Suppressor macrophage treated with lipopolysaccharide for 4 hours (primary cell): ENCODE measurements at places on chromosomes 11 and 22.

DNA sequence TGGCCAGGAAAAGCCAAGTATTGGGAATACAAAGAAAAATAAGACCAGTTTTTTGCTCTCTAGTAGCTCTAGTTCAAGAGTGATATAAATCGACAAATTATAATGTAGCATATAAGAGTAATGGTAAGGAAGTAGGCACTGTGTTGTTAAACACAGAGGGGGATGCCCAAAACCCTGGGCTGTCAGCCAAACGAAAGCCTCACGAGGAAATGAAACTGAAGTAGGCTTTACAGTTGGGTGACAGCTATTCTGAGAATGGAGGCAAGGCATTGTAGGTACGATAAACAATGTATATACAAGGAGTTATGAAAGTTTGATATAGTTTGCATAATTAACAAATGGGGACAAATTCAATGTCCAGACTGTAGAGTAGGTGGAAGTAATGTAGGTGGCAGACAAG, 176.4 kb downstream of the FAM181B start:
- peak; percentile 83 for DNase-seq

GRCh38 chr11:117076941-117077691, 21.1 kb downstream of the SIK3 start:
- peak; percentile 31 for DNase-seq

- no peak for DNase-seq
Observed at GRCh38 chr22:38845004-38845740, 1.3 kb upstream of the NPTXR start.

GRCh38 chr11:86669424-86669823, 3.0 kb downstream of the ME3 start:
- DNase-seq = no peak

DNA sequence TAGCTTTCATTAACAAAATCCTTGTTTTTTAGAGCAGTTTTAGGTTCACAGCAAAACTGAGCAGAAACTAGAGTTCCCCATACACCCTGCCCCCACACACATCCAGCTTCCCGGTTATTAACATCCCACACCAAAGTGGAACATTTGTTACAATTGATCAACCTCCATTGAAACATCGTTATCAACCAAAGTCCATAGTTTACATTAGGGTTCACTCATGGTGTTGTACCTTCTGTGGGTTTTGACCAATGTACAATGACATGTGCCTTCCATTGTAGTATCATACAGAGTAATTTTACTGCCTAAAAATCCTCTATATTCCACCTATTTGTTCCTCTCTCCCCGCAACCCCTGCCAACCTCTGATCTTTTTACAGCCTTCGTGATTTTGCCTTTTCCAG, 28.5 kb downstream of the PRDM11 start:
- no peak for DNase-seq

- no peak for DNase-seq
Observed at GRCh38 chr11:6931146-6931713, 5.0 kb downstream of the ZNF215 start.

DNA sequence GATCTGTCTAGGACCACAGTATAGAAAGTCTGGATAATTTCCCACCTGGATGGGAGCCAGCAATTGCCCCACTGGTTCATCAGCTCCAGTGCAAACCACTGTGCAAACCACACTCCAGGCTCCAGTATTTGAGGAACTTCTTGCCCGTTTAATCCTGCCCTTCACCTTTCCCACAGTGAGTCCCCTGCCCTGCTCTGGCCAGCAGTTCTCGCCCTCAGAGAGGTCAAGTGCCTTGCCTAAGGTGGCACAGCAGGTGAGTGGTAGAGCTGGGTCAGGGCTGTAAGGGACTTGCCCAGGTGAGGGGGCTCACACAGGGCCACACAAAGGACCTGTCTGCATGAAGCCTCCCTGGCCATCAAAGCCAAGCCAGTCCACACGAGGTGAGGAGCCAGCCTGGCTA, 24.1 kb downstream of the MS4A10 start:
- no peak for DNase-seq

DNA sequence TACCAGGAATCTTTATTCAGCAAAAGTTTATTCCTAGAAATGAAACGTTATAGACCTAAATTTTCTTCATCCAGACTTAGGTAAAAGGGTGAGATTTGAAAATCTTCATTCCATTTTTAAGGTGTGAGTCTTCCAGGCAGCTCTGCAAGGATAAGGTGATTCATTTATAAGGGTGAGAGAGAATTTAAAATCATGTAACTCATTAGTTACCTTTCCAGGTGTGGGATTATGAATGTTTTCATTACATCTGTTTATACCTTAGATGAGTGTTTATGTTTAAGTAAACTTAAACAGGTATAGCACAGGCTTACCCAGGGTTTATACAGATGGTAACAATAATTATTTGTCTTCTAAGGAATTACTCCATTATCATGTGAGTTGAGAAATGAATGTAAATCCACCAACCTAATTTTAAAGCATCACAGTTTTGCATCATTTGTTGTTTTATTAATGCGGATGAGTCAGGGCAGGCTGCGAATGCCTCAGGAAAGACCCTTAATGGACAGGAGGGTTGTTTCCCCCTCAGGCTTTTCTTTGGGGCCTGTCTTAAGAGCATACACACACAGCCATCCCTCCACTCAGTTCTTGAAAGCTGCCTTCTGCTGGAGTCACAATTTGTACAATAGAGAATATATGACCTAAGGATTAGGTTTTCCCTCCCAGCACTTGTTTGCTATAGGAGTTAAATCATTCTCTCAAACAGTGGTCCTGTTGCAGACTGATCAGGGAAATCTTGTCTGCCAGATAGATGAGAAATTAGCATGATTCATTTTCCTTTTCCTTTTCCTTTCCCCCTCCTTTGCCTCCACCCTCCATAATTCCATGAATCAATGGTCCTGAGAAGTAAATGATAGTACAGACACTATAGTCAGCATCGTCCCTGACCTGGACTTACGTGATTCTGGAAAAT, 3.0 kb downstream of the PRSS23 start:
- no peak for DNase-seq

- no peak for DNase-seq
Observed at GRCh38 chr11:63906087-63906486, 10.9 kb downstream of the RCOR2 start.

DNA sequence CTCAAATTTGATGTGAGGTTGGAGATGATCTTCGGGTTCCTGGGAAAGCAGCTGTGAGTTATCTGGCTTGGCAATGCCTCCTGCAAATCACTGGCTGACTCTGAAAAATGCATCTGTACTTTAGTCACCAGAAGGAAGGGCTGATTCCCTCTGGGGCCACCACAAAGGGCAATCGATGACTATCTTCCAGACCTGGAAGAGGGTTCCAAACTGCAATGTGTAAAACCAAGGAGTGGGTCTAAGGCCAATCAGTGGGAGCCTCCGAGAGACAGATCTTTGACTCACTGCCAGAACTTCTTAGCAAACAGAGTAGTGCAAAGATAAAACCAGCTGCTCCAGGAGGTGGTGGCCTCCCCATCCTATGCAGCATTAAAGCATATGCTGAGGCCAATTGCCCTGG, 29.1 kb upstream of the PAK1 start:
- no peak for DNase-seq

DNA sequence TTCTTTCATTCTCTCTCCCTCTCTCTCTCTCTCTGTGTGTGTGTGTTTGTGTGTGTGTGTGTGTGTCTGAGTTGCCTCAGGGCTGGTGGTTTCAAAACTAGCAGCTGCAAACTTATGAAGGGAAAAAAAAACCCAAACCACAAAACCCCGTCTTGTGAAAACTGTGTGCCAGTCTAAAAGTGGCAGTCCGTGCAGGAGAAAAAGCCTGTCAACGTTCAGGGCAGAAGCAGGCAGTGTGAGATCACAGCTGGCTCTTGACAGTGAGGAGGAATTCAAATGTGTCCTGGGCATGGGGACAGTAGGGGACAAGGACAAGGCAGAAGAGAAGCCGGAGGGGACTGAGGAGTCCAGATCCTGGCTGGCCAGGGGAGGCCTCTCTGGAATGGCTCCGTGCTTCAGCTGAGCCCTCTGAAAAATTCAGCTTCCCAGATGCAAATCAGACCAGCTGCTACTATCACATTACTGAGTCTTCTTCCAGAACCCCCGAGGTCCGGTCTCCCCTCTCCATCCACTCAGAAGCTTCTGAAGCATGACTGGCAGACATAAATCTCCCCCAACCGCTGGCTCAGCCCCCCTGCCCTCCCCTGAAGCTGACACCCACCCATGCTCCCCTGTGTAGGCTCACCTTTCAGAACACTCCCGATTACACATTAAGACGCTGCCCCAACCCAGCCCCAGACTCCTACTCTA, 31.9 kb downstream of the FLI1 start:
- peak; percentile 79 for DNase-seq

DNA sequence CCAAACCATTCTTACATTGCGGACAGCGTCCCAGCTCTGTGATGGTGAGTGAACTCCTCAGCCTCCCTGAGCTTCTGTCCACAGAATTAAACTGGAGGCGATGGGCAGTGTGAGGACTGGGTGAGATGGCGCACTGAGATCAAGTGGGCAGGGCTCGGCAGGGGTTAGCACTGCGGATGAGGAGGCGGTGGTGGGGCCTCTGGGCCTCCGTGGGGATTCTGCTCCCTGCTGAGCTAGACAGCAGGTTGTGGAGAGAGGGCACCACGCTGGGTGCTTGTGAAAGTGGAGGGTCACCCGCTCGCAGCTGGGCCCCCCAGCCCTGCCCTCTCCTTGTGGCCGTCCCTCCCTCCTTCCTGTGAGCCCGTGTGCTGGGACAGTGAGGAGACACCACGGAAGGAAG, 25.6 kb upstream of the PARVG start:
- DNase-seq = no peak

DNA sequence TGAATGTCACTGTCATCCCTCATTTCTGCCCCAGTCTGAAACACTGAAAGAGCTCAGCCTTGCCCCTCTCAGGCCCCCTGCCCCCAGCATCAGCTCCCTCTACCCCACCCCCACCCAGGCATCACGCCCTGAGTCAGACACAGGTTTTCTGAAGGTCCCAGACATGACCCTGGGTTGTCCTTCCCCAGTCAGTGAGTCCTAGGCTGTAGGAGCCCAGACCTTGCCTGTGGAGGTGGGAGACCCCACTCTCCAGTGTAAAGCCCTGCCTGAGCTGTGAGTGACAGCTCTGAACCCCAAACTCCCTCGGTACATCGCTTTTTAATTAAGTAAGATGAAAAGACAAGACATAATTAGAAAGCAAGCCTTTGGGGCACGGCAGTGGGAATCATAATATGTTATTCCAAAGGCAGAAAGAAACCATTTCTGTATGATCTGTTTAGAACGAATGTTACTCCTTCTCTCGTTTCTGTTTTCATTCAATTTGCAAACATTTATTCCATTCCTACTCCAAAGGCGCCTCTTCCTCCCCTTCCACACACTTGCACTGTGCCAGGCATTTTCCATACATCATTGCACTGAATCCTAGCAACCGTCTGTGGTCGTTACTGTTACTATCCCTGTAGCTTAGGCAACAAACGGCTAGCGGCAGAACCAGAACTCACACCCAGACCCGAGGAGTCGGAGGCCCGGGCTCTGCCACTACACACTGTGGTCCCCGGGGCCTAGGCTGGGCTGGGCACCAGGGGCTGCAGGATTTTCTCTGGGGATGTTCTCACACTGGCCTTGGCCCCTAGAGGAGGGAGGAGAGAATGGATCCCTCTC, 63.4 kb downstream of the CD6 start:
- no peak for DNase-seq

GRCh38 chr11:117996058-117996457, 9.9 kb downstream of the IL10RA start:
- no peak for DNase-seq

- no peak for DNase-seq
Observed at GRCh38 chr11:14347991-14348390, 11.0 kb downstream of the RRAS2 start.

GRCh38 chr11:36558571-36559413, 9.0 kb upstream of the RAG1 start:
- DNase-seq = no peak

GRCh38 chr22:38872831-38873248, 824 bp upstream of the CBX6 start:
- DNase-seq = peak; percentile 49

DNA sequence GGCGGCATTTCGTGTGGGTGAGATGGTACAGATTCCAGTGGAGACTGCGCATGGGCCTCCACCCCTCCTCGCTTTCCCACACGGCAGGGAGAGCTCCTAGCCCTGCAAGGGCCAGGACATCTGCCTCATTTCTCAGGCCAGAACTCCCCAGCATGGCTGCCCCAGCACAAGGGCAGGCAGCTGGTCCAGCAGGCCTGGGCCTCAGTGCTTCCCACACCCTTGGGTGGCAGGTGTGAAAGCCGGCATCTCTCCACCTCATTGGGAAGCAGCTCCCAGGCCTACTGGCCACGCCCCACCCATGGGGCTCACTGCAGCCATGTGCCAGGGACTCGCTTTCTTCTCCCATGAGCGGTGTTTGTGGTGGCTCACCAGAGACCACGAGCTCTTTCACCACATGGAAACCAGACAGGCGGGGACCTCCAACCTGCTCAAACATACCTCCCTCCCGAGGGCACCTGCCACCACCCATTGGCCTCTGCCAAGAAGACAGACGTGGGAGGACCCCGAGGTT, 79.1 kb downstream of the NAT10 start:
- DNase-seq = no peak

GRCh38 chr11:63961608-63962412, 12.6 kb upstream of the COX8A start:
- DNase-seq = no peak

GRCh38 chr11:8234425-8234821, 29.3 kb downstream of the LMO1 start:
- DNase-seq = no peak

GRCh38 chr11:109864834-109865547, 228.2 kb upstream of the ZC3H12C start:
- peak; percentile 43 for DNase-seq

GRCh38 chr11:47552056-47552565, 821 bp downstream of the CELF1 start:
- peak; percentile 56 for DNase-seq

GRCh38 chr22:35230839-35231584, 26.3 kb upstream of the HMGXB4 start:
- DNase-seq = no peak

GRCh38 chr11:21401496-21401895, 732.1 kb downstream of the NELL1 start:
- DNase-seq = no peak

- DNase-seq = peak; percentile 24
Observed at GRCh38 chr11:68039526-68040086, 781 bp downstream of the TCIRG1 start.

DNA sequence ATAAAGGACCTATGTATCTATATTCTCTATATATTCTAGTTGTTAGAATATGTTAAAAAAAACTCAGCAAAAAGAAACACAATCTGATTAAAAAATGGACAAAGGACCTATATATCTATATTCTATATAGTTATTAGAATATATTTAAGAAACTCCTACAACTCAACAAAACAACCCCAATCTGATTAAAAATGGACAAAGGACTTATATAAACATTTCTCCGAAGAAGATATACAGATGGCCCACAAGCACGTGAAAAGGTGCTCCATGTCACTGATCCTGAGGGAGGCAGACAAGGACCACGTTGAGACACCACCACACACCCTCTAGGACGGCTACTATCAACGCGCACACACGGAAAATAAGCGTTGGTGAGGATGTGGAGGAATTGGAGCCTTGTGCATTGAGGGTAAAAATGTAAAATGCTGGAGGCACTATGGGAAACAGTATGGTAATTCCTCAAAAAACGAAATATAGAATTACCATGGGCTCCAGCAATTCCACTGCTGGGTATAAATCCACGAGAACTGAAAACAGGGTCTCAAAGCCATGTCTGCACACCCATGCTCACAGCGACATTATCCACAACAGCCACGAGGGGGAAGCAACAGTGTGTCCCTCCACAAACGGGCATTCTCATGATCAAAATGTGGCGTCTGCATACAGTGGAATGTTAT, 22.7 kb downstream of the YPEL1 start:
- DNase-seq = peak; percentile 78
